Stimulated activated CD4-positive, alpha-beta T cell treated with anti-CD3 and anti-CD28 coated beads, Interleukin-1b, Interleukin-23, amount 100 ng/mL, for 1 hour (primary cell): ENCODE measurements at places on chromosomes 12 and 14.

DNA sequence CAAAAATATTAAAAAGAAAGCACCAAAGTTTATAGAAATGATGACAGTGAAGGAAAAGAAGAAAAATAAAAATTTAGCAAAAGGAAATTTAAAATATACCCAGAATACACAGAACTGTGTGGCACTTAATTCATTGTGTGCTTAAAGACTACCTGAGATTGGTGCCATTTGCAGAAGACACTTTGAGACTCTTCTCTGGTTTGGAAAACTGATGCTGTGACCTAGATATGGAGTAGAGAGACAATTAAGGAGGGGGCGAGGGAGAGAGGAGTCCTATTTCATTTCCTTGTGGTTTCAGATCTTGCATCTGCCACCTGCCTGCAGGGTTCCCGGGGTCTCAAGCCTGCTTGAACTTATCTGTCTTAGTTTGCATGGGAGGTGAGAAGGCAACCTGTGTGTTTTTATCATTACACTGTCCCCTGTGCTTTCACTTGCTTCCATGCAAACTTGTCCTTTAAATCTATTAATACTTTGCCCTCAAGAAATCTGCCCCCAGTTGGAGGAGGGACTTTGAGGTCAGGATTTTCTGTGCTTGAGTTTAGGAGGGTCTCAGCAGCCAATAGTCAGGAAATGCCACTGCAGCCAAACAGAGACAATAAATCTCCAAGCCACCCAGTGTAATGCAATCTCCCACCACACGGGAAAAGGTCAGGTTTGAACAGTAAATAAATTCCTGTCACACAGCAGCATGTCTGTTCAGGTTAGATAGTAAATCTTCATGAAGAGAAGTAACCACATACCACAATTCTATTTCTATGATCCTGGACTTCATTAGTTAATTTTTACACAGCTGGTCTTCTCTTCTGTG lies 119.4 kb downstream of the CAND1 start:
- no peak for DNase-seq

- DNase-seq: no peak
Observed at GRCh38 chr14:64695071-64695470, 9.2 kb upstream of the PLEKHG3 start.

- DNase-seq: no peak
Observed at GRCh38 chr14:105030836-105031396, 10.0 kb upstream of the CDCA4 start.

GRCh38 chr12:132950844-132951535 lies 5.1 kb downstream of the ZNF605 start:
- DNase-seq: no peak

- DNase-seq: no peak
Observed at GRCh38 chr14:50920482-50921230, 23.6 kb downstream of the PYGL start.

DNA sequence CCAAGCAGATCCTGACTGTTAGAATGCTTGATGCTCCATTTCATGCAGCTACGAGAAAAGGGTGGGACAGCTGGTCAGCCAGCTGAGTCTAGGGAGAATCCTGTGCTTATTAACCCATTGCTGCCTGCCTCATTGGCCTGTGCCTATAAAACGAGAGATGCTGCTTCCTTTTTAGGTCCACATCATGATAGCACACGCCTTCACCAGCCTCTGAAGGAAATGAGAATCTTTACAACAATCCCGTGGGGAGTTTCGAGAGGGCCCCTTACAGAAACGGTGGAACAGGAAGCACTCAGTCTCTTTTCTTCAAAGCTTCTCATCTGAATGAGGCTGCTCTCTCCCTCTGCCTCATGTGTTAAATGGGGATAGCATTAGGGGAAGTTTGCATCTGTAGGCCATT lies 147.3 kb upstream of the RFLNA start:
- DNase-seq: no peak

GRCh38 chr12:123043536-123044001 lies 63.1 kb downstream of the ARL6IP4 start:
- peak; percentile 55 for DNase-seq

DNA sequence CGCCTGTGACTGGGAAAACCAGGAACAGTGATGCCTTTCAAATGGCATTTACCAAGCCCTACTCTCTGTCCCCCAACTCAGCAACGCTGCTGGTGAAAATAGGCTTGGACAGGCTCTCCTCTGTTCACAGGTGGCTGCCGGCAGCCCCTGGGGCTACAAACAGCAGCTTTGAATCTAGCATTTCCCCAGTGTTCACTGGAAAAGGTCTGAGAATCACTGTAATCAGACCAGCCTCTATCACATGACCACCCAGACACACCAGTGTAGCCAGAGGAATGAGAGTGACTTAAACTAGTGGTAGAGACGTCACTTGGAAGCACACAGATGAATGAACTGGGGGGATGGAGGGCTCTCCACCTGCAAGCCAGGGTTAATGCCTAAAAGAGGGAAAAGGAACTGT lies 151.8 kb downstream of the FOXN3 start:
- no peak for DNase-seq

DNA sequence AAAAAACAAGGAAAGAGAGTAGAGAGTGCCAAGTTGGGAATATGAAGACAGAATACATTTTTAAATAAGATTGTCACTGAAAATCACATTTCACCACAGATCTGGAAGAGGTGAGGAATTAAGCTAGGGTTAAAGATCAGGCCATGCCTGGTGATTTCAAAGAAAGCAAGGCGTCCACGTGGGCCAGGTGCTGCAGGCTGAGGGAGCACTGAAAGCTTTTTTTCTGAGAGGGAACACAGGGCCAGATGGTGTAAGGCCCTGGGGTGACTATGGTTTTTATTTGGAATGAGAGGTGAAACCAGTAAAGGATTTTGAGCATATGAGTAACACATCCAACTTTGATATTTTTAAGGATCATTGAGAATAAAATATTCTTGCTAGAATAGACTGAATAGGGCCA lies 20.9 kb downstream of the SYT1 start:
- no peak for DNase-seq

- DNase-seq: no peak
Observed at GRCh38 chr14:31954991-31955390, 122.1 kb upstream of the ARHGAP5 start.

DNA sequence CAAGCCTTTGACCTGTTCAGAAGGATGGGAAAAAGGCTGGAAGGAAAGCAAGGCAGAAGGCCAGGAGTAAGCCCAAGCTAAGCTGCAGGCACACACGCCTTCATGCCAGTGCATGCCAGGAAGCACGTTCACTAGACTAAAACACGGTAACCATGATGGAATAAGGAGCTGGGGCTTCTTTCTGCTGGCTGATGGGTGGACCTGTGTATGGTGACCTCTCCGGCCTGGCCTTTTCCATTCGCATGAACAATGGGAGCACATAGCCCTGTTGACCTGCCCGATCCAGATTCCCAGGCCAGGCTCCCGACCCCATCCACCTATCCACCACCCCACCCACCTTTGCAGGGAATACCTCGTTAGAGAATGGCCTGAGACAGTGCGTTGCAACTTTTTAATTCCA lies 22.8 kb downstream of the VSX2 start:
- DNase-seq: no peak

- no peak for DNase-seq
Observed at GRCh38 chr12:11446372-11446771, 51.0 kb upstream of the PRB2 start.
